ENCODE measurements at places on chromosomes 3 and 15.

- no peak for DNase-seq
Observed at GRCh38 chr15:70950953-70951352, 58.3 kb downstream of the LRRC49 start.

DNA sequence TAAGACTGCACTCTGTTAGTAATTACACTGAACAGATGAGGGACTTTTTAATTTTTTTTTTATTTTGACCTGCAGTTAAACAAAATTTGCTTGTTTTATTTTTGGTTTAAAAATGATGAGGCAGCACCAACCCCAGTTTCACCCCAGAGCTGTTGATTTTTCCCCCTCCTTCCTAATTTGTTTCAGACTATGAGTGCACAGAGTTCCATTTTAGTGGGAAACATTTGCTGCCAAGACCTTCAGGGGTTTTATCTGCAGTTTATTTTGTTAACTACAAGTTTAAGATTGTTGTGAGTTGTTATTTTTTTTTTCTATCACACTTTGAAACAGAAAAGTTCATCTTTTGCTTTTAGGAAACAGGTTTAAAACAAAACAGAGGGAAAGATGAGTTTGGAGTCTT, 455.9 kb upstream of the NR2F2 start:
- DNase-seq: no peak

DNA sequence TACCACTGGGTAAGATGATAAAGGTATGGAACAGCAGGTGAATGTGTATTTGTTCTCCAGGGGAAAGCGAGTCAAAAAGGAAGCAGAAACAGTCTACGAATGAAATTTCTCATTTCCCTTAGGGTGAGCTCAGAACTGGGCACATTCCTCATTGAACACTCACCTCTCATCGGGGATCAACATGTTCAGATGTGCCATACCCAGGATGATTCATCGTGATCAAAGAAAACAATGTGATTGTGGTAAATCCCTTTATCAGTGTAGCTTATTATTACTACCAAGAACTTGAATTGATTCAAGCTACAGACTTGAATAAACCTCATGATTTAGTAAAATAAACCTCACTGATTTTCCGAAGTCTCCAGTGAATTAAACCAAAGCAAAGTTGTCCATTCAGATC, 72.1 kb downstream of the GJD2 start:
- no peak for DNase-seq

DNA sequence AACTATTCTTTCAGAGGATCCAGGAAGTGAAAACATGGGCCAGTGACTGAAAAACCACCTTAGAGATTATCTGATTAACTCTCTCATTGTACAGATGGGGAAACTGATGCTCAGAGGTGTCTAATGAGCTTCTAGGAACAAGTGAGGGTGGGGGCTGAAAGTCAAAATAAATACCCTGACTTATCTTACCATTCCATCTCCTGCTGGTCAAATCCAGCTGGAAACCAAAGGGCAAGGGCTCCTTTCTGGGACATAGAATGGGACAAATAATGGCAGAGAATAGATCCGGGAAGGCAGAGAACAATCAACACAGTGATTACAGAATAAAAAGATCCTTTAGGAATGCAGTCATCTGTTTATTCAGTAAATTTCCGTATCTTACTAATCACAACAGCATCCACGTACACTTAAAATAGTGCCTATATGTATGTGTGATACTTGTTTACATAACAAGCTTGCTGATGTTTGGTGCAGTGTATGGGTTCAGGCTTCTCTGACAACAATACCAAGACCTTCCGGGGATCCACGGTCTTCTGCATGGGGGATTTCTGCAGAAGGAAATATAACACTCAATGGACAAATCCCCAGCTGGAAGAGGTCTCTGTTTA, 173.2 kb downstream of the THSD4 start:
- no peak for DNase-seq

GRCh38 chr3:150898046-150898754, 7.0 kb downstream of the MINDY4B start:
- DNase-seq: no peak

DNA sequence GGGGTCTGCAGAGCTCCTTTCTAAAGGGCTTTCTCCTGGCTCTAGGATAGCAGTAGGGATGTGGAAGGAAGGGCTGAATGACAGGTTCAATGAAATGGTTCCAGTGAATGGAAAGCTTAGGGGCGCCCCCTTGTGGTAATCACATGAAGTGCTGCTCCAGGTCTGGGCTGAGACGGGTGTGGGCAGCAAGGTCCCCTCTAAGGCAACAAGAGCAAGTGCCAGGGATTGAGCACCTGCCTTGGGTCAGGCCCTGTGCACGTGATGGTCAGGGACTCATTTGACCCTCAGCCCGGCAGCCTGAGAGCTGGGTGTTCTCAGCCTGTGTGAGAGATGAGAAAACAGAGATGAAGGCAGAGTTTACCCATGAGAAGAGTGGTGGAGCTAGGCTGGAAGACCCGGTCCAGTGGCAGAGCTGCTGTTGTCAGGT, 12.1 kb upstream of the CX3CR1 start:
- no peak for DNase-seq

GRCh38 chr3:95319921-95320494, 1257.1 kb downstream of the NSUN3 start:
- DNase-seq: no peak

GRCh38 chr3:194485881-194486539, 792 bp downstream of the ATP13A3 start:
- DNase-seq: no peak

GRCh38 chr3:32309654-32310242, 71.3 kb downstream of the CMTM8 start:
- DNase-seq: no peak
